ENCODE measurements at places on chromosomes 13 and 19. TPM values are rescaled to one million over a fixed set of nuclear protein-coding genes. Genes with fewer than 3 reads are reported as not detected.

DNA sequence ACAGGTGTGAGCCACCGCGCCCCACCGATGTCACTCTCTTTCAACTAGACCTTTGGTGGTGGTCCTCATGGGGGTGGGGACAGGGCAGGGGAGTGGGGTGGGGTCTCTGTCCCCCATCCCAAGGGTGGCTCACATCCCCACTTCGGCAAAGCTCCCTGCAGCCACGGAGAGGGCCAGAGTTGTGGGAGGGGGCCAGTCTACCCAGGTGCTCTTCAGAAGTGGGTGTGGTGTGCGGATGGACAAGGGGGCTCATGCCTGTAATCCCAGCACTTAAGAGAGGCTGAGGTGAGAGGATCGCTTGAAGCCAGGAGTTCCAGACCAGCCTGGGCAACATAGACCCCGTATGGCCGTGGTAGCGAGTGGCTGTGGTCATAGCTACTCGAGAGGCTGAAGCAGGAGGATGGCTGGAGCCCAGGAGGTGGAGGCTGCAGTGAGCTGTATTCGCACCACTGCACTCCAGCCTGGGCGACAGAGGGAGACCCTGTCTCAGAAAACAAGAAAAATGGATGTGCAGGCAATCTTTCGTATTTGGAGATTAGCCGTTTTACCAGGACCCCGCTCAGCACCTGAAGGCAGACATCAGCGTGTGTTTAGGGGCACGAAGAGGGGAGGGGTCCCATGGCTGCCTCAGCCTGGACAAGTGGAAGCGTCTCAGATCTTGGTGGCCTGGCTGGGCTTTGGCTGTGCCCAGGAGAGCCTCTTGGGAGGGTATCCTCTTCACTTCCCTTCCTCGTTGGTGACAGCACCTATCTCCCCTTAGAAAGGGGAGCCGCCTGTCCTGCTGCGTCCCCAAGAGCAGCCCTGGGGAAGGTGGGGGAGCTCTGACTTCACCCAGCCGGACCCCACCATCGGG lies 846 bp downstream of the TGFBR3L start:
- no peak for DNase-seq

GRCh38 chr19:30799865-30800755 lies 427.9 kb downstream of the ZNF536 start:
- DNase-seq, result no peak

GRCh38 chr19:11813703-11814028 lies 407 bp upstream of the ZNF440 start:
- no peak for DNase-seq

GRCh38 chr19:13899393-13899792 lies 6.5 kb downstream of the BRME1 start:
- no peak for DNase-seq

DNA sequence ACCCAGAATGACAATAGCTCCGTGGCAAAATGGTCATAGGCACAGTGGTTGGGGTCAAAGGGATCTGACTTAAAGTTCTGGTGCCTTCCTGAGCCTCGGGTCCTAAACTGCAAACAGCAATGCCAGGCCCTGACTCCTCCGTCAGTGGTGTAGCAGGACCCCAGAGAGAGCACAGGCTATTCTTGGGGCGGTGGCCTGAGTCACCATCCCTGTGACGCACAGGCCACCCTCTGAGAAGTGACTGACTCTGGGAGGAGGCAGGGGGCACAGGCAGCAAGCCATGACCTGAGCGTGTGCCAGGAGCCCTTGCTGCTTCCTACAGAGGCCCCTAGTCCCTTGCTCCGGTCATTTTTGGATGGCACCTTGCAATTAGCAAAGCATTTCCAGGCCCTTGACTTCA lies 18.7 kb downstream of the PLVAP start:
- DNase-seq, result no peak

DNA sequence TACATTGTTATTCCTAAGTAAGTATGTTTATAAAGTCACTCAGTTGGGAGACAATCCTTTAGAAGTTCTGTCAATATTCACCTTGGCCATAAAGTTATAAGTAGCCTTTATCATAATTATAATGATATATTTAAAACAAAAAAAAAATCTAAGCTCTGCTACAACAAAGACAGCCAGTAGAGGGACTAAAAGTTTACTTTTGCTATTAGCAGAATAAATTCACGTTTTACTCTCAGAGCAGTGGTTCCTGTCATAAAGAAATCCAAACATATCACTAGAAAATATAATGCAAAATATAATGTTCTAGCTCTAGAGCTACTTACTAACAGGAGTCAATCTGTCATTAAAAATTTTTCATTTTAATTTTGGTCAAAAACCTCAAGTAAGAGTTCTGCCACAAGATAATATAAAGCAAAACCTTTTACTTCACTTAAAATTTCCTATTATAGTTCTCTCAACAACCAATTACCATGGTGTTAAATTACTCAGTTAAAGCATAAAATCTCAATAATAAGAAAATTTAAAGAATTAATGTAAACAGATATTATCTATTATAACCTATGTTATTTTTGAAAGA lies 17.7 kb downstream of the INTS6 start:
- DNase-seq, result no peak

- DNase-seq, result peak; percentile 87
Measured at GRCh38 chr19:36973021-36973843, 57.1 kb downstream of the ZNF568 start.

DNA sequence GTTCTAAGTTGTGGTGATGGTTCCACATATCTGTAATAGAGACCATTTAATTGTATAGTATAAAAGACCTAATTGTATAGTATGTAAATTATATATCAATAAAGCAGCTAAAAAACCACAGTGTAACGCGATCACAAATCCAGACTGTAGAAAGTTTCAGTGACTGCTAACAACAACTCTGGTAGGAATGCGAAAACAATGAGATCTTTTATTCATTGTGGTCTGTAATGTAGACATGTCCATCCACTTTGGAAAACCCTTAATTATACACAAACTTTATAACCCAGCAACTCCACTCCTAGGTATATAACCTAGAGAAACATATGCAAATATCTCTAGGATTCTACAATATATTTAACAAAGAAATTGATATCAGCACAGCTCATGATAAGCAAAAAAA lies 549.5 kb downstream of the SLITRK1 start:
- DNase-seq, result no peak

- DNase-seq, result no peak
Measured at GRCh38 chr13:48234566-48235340, 1.7 kb downstream of the ITM2B start.

- DNase-seq, result no peak
Measured at GRCh38 chr13:29902632-29903305, 52.4 kb upstream of the UBL3 start.

GRCh38 chr13:113758651-113759524 lies at the start of gene TMEM255B:
Gene TMEM255B (plus strand): TSS chr13:113759226. CDS start chr13:113759270, 44 bp downstream.
- DNase-seq, result peak; percentile 93

DNA sequence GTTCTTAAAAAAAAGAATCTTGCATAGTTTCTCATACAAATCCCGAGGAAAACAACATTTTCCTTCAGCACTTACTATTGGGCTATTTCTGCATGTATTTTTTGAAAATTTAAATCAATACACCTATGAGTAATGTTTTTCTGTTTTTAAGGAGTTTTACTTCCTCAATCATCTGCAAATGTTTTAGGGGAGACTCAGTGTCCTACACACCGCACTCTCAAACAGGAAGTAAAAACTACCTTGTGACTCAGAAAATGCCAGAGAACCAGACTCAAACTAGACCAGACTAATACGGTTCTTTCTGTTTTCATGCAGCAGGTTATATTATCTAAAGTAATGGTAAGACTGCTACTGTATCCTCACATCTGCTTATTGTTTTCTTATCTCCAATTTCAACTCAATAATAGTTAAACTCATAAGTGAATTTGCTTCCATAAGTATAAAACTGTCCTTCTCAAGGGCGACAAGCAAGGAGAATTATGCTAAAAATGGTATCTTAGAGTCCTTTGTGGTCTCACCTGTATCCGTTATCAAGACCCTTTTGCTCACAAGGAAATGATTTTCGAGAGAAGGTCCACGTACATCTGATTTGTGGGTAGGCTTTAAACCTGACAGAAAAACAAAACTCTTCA lies 52.5 kb downstream of the FLT3 start:
- DNase-seq, result no peak

- no peak for DNase-seq
Measured at GRCh38 chr13:98877466-98877865, 100.4 kb downstream of the DOCK9 start.

- DNase-seq, result no peak
Measured at GRCh38 chr13:103066079-103066780, at the start of gene SLC10A2. Gene SLC10A2 (minus strand): TSS chr13:103066417. CDS start chr13:103066249, 168 bp downstream.

DNA sequence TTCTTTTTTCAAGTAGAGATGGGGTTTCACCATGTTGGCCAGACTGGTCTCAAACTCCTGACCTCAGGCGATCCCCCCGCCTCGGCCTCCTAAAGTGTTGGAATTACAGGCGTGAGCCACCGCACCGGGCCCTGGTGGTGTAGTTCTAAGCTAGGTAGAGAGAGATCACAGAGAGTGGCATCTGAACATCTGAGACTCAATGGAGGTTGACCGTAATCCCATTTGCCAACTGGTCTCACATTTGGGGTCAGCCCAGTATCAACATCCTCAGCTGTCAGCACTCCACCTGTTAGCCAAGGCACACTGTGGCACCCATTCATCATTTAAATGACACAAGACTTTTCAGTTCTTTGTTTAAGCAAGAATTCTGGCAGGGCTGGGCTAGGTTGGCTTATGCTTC lies 8.1 kb downstream of the SELENOW start:
- DNase-seq, result no peak

DNA sequence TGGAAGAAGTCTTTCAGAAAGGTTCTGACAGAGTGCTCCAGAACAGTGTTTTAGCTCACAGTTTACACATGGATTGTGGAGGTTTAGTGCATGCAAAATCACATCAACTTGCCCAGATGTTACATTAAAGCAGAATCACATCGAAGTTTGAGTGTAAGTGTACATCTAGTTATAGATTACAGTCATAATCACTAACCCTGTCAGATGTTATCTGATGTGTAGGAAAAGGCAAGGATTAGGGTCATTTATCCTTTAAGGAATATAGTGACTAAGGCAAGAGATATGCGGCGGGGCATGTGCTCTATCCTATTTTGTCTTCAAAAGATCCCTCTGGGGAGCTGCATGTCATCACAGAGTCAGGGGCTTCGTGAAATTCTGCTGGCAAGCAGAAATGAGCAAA lies 66.9 kb downstream of the CYSLTR2 start:
- DNase-seq, result no peak

DNA sequence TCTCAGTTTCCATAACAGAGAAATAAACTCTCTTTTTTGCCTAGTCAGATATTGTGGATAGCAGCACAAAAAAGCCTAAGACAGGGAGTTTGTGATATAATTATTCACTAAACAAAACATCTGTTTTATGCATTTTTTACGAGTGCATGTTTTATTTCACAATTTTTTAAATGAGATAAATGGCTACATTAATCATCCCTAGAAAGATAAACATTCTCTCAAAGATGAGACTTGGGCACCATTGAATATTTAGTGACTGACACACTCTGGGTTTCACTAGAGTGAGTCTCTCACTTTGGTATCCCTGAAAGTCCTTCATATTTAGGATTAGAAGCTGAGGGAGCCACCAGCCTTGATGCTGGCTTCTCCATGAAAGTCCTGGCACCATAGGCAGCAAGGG lies 74.3 kb upstream of the LRCH1 start:
- DNase-seq, result no peak

GRCh38 chr19:45245826-45246225 lies 619 bp upstream of the EXOC3L2 start:
- no peak for DNase-seq

DNA sequence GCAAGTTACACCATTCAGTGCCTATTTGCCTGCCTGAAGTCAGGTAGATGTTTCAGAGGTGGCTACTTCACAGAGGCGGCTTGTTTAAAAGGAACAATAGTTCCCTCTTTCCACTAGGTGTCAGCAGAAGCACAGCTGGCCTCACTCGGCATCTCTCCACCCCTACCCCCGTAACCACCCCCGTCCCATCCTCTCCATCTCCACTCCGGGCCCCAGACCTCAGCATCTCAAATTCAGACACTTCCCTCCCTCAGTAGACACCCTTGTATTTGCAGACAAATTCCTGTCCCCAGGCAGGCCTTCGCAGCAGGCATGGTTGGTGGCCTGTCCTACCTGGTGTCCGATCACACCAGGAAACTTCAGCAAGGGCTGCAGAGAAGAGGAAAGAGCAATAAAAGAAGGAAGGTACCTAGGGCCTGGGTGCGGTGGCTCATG lies 9.1 kb upstream of the DPP9 start:
- no peak for DNase-seq

GRCh38 chr13:51500687-51501086 lies 47.9 kb upstream of the INTS6 start:
- no peak for DNase-seq

- DNase-seq, result no peak
Measured at GRCh38 chr19:13133241-13133870, 15.3 kb downstream of the NACC1 start.

CGB8 gene
- not detected for total RNA-seq

TPTE2 gene
- total RNA-seq, result not detected

LAIR1 gene
- total RNA-seq, result 44.7 TPM

C19orf38 gene
- total RNA-seq, result 2.7 TPM

CA11 gene
- 10.5 TPM for total RNA-seq

EDDM13 gene
- total RNA-seq, result not detected

Measured in sciatic nerve (tissue), 2 donors.